Skeletal muscle cell (primary cell): ENCODE measurements at places on chromosomes 7 and 10.

DNA sequence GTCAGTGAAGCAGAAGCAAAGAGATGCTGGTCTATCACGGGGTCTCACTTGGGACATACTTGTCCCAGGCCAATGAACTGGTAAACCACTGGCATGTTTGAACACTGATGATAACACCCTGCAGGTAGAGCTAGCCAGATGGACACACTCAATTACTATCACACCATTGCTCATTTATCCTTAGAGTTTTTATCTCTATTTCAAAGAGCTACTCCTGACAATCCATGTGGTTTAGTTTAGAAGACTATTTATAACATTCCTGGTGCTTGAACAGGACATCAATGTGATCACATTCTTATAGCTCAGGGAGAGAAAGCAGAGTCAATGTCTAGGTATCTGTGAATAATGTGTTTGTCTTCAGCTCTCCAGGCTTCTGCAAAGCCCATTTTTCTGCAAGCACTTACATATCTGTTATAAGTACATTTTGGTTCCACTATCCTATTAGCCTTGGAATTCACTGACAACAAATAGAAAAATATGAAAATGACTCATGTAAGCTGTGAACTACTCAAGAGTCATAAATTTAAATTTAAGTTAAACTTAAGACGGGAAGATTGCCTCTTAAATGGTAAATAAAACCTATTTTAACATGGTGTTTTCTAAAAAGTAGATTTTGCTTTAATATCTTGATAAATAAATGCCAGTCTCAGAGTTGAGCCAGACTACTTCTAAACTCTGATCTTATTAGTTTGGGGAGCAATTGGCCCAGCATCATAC, 106.7 kb upstream of the MBL2 start:
- no peak for DNase-seq

- peak; percentile 91 for DNase-seq
Measured at GRCh38 chr10:79298403-79299244, 48.6 kb upstream of the PPIF start.

GRCh38 chr7:9822458-9823290, 1151.0 kb upstream of the PHF14 start:
- DNase-seq, result no peak

DNA sequence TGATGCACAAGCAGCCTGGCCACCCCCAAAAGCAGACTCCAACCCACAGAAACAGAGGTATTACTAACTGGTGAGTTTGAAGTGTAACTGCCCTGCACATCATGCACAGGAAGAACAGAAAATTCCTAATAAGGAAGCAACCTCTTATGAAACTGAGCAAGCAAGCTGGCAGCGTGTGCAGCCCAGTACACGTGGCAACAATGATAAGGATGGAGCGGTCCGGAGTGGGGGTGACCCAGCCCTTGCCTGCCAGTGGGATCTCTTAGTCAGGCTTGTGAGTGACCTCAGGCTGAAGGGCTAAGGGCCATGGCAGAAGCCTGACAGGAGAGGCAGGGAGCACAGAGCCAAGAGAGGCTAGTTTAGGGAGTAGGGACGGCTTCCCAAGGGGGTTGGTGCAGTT, 22.1 kb upstream of the AOAH start:
- DNase-seq, result no peak

- no peak for DNase-seq
Measured at GRCh38 chr10:114395366-114396022, 8.8 kb downstream of the AFAP1L2 start.

DNA sequence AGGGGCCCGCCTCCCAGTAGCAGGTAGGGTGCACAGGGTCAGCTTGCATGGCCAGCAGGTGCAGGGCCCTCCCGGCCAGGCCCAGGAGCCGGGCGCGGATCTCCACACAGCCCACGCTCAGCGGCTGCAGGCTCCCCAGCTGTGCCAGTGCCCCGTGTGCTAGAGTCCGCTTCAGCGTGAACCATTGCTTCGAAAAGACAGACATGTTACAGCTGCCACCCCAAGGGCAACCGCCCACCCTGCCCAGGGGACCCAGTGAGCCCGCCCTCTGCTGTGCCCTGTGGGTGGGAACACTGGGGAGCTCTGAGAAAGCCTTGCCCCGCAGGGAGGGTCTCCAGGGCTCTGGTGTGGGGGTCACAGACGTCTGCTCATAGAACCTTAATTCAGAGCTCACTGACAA, 64.3 kb upstream of the NKX6-2 start:
- DNase-seq, result no peak

DNA sequence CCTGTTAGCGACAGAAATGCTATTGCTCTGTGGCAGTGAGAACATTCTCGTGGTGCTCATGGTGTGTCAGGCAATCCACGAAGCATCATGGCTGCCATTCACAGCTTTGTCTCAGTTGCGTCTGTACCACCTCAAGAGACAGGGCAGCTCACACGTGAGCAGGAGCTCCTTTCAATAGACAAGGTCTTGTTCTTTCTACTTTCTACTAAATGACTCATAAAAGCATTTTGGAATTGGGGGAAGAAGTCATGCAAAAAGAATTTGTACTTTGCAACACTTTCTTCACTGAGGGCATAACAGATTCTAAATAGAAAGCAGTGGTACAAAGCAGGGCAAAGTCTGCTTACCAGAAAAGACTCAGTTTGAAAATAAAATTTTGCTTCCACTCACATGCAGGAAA, 638.5 kb downstream of the PHTF2 start:
- DNase-seq, result peak; percentile 31

DNA sequence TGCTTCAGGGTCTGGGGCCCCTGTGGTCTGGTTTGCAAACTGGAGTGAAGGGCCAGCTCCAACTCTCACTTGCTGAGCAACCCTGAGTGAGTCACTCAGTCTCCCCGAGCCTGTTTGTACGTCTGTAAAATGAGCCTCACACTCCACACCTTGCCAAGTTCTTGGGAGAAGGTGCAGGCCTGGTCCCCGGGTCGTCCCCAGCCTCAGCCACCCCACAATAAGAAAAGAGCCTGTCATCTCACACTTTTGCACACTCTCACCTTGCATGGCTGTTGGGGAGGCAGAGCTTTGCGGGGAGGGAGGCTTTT, 5.2 kb downstream of the GRIFIN start:
- no peak for DNase-seq

GRCh38 chr10:89563861-89564478, 28.6 kb upstream of the SLC16A12 start:
- DNase-seq, result no peak

GRCh38 chr10:124911124-124912067, 30.5 kb upstream of the ZRANB1 start:
- no peak for DNase-seq

DNA sequence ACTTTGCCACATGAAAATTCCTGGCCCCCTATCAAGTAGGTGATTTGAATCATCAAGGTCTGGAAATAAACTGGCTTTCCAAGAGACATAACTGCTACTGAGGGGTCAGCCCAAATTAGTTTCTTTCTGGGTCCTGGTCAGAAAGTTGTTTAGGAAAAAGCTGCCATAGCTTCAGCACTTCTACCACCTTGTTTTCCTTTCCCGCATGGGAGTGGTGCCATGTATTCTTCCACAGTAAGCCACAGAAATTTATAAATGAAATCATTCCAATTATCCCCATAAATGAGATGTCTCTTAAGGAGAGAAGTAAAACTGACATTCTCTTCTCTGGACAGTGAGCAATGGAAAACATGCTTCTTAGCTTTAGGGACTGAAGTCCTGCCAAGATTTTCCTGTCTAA, 80.8 kb downstream of the PHYHIPL start:
- DNase-seq, result no peak

DNA sequence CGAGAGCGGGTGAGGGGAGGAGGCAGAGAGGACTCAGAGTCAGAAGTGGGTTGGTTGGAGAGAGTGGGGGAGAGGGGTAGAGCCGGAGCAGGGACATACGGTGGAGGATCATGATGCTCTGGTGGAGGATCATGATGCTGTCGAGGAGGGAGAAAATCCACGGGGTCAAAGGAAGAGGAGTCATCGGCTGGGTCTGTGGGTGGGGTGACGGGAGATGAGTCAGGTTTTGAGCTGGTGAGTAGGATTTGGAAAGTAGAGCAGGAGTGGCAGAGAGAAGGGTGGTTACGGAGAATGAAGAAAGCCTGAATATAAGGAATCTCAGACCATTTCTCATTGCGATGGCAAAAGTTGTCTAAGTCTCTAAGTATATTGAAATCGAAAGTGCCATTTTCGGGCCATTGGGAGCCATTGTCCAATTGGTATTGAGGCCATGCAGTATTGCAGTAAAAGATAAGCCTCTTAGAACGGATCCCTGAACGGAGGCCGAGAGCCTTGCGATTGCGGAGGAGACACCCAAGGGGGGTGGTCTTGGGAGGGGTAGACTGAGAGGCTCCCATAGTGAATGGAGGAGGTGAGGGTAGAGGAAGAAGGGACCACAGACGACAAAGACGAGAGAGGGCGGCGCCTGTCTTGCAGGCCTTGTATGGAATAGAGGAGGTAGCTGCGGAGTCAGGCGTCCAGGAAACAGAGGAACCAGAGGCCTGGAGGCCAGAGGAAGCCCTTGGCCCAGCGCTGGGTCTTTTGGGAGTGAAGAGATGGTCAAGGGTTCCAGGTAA, 23.8 kb downstream of the SCIN start:
- no peak for DNase-seq

GRCh38 chr10:104614245-104614831, 26.8 kb upstream of the SORCS3 start:
- no peak for DNase-seq

GRCh38 chr10:117167789-117168674, 29.3 kb upstream of the KCNK18 start:
- DNase-seq, result no peak

GRCh38 chr10:19638896-19639233, 177.4 kb upstream of the PLXDC2 start:
- DNase-seq, result no peak

DNA sequence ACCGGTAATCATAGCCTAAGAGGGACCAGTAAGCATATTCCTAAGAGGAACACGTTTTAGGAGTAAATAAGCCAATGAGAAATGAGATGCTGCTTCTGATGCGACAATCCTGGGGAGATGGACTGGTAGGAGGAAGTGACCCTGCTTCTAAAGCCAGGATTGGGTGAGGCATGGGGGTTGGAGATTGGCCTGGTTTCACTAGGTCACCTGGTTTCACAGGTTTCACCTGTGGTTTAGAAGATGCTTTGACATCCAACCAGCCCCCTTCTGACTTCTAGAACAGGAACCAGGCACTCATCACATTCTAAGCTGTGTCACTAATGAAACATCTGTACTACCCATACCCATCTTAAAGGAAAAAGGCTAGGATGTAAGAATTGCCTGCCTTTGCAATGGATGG, 53.0 kb upstream of the BAMBI start:
- DNase-seq, result no peak

GRCh38 chr10:129756912-129757901, 206.9 kb downstream of the EBF3 start:
- DNase-seq, result no peak

- peak; percentile 57 for DNase-seq
Measured at GRCh38 chr10:107546284-107546683, 381.8 kb upstream of the SORCS1 start.

GRCh38 chr7:49481075-49481474, 292.4 kb upstream of the VWC2 start:
- DNase-seq, result no peak

DNA sequence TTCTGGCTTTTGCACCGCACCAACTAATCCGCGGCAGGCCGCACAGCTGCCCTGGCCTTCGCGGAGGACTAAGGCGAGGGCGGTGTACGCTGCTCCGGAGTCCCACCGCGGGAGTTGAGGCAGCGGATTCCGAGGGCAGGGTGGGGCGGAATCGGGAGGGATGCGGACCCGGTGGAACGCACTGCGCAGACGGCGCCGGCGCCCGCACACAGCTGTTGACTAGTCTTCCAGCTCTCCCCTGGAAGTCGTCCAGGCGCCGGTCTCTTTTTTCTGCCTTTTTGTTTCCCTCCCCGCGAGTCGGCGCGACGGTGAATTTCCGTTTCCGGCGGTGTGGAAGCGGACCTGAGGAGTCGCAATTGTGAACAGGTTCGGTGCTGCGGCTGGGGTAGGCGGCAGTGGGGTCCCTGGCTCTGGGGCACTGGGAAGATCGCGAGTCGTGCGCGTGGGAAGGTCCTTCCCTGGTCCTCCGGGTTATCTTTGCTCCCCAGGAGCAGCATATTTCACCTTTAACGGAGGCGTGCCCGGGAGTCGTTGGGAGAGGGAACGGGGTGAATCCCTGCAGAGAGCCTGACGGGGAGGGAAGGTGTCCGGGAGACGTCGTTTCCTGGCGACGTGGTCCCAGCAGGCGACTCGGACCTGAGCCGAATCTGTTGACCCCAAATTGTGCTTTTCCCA, at the start of gene ASAH2B:
ASAH2B (plus strand) TSS at position 319 of the 675 bp plus-strand sequence. CDS start 5,195 bp downstream, outside the sequence.
- peak; percentile 30 for DNase-seq
